ENCODE measurements at places on chromosomes 3 and 15.

- no peak for DNase-seq
Observed at GRCh38 chr3:45962033-45962432, 18.8 kb downstream of the CXCR6 start.

GRCh38 chr15:25684521-25685431, 178.4 kb downstream of the ATP10A start:
- DNase-seq: no peak

DNA sequence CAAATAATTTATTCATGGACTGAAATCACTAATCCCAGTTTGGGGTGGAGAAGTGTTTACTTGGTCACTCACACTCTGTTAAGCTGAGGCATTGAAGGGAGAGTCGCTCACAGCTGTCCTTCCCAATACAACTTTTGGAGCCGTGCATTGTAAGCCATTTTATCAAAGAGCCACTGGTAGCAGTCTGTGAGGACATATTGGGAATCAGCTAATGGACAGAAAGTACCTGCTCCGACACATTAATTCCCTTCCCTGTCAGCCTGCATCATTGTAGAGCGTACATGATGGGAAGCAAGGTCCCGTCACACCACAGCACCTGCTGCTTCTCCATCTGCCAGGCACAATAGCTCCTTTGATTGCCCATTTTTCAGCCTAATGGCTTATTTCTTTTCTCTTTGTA, 643.2 kb downstream of the SQOR start:
- no peak for DNase-seq

DNA sequence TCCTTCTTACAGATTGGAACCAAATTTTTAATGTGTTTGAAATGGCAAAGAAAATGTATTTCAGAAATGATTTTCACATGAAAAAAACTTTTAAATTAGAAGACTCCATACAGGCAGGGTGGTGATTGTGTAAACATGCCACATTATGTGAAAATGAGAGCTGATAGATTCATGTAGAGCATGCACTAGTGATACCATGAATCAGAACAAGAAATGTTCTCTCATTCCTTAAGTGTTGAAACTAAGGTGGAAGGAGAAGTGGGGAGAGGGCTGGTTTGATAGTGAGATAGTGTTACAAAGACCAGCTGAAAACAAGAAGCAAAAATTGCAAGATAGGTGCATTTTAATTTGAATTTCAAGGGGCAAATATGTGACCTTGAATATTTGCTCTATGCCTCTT, 100.3 kb downstream of the CCNL1 start:
- DNase-seq: no peak

DNA sequence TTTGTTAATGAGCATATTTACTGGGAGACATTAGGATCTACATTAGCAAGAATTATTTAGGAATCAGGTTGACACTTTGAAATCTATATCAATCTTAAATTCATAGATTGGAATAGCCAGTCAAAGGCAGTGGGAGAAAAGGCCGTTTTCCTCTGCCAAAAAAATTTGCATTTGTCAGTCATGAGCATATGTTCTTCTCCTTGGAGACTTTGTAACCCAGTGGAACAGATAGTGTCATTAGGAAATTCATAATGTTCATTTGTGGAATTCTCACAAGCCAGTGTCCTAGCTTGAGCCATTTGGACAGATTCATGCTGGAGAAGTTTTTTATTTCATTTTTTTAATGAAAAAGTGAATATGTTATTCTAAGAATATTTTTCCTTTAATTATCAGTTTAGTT, 260.1 kb downstream of the OXSM start:
- DNase-seq: no peak

DNA sequence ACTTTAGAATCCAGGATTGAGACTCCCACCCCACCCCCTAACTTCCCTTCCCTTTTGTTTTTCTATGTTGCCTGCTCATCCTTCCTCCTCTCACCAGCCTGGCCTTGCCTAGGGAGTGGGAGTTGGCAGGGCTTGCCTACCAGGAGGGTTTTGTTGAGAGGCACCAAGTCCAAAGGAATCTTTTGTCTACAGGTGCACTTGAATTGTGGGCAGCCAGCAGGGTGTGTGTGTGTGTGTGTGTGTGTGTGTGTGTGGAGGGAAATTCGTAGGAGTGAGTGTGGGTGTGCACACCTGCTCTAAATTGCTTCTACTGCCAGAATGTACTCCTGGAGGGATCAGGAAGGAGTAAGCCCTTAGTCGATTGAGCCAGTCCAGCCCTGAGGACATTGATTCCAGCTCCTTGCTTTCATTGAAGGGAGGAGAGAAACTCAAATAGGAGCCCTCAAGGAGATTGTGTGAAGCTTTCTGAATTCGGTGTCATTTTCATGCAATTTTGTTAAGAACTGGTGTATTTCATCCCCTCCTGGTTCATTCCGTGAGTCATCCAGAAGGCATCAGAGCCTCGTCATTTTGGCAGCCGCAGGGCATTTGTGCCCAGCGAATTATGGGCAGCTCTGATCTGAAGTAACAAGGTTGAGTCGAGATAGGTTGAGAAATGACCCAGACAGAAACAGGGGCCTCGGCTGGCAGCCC, 112.1 kb downstream of the SLCO3A1 start:
- no peak for DNase-seq

DNA sequence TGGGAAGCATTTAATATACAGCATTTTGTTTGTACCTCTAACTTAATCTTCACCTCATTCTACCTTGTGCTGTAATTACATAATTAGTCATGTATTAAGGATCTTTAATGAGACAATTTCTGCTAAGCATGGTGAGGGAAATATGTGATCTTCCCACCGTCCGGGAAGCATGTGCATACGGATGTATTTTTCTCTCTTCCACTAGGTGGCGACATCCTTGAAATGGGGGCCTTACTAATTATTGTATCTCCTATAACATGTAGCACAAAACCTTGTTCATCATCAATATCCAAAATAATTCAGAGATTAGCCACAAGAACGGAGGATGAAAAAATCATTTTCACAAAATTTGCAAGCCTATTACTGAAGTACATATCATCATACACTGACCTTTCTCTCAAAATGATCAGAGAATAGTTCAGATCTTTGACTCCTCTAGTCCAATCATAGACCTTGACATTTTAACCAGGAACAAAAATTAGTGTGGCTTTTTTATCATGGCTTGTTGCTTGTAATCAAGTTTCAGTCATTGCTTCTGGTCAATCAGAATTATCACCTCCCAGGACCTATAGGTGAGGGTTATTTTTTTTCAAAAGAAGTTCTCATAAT, 148.9 kb upstream of the GBE1 start:
- peak; percentile 55 for DNase-seq

DNA sequence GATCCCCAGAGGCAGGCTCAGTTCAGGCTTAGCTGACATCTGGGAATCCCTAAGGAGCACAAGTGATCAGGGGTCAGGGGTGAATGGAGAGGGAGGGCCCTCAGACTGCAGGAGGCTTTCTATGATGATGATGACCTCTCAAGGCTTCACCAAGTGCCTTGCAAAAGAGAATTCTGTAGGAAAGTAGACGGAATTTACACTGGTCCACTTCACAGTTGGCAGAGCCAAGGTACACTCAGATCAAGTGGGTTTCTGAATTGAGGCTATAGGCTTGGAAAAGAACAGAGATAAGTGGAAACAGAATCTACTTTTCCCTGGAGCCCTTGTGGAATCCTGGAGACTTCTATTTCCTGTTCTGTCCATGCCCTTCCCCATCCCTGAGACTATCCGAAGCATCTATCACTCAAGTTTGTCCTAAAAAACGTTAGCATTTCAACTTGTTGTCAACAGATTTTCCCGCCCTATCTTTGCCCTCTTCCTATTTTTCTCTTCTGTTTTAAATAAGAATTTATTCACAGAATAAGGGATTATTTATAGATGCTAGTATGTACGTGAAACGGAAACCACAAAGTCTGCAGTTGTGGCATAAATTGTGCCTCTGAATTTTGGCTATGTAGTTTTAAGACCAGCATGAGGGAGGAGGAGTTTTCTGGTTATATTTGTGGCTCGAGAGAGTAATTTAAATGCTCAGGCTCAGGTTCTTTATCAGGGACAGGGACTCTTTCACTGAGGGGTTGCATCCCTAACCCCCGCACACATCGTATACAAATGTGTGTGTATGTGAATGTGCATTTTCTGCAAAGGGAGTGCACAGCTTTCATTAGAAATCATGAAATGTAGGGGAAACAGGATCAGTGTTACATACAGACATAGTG, 12.8 kb downstream of the GCSAM start:
- DNase-seq: no peak

DNA sequence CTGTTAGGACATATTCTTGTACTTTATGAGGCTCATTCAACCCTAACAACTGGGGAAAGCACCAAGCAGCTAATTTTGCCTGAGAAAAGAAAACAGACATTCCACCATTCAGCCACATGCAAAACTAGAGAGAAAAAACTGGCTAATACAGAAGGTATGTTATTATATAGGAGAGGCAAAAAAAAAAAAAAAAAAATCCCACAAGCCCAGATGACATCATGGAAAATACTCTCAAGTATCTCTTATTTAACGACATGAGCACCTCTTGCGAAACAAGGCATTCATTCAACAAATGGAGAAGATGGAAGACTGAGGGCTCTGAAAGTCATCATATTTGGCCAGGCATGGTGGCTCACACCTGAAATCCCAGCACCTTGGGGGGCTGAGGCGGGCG, 61.5 kb downstream of the PRICKLE2 start:
- DNase-seq: peak; percentile 17

DNA sequence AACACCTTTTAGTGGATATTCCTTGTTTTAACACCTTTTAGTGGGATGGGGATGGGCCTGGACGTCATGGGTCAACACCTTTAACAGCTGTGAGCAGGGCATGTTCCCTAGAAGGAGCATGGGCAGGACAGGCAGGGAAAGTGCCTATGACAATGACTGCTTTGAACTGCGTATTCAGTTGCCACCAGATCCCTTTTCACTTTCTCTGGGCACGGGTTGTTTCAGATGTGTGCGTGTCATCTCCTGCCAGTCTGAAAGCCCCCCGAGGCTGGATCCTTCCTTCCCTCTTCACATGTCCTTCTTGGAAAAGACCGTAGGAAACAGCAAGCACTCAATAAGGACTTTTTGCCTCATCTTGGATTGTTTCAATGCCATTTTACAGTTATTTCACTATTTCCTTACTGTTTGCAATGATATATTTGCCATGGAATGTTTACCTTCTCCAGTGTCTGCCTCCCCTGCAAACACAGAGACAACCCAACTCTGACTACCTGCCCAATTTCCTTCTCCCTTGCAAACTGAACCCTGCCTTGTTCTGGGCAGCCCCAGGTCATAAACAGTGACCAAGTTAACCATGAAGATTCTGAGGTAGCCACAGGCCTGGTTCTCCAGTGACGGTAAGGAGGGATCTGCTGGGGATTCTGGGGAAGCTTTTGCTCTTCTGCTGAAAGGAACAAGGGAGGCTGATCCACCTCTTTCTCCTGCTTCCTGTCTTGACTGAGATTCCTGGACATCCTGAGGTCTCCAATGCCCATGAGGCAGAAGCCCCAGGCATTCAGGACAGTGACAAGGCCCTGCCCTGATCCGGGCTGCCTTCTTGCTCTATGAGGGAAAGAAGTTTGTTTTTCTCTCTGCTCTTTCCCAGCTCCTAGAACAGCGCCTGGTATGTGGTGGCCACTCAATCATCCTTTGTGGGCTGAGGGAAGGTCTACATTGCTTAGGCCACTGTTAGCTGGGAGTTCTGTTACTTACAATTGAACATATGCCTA, 51.8 kb downstream of the NOX5 start:
- DNase-seq: no peak

GRCh38 chr3:147618691-147619090, 209.5 kb downstream of the ZIC1 start:
- DNase-seq: no peak

GRCh38 chr3:10437995-10438901, 67.1 kb downstream of the ATP2B2 start:
- DNase-seq: peak; percentile 49

GRCh38 chr3:194548346-194549321, 61.8 kb upstream of the ATP13A3 start:
- DNase-seq: no peak

DNA sequence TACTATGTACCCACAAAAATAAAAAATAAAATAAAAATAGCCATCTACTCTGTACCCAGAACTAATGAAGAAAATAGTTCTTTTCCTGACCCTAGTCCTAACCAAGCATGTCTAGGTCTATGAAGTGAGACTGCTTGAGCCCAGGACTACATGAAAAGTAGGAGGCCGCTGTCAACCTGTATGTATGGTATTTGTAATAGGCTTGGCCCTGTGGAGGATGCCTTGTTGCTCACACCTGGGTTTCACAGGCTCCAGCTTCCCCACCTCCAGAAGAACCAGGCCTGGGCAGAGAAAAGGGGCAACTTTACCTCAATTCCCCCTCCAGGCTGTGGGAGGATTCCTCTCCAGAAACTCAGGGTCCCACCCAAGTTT, 6.8 kb upstream of the PKM start:
- peak; percentile 20 for DNase-seq

- DNase-seq: no peak
Observed at GRCh38 chr15:28103831-28104230, 4.7 kb upstream of the OCA2 start.

DNA sequence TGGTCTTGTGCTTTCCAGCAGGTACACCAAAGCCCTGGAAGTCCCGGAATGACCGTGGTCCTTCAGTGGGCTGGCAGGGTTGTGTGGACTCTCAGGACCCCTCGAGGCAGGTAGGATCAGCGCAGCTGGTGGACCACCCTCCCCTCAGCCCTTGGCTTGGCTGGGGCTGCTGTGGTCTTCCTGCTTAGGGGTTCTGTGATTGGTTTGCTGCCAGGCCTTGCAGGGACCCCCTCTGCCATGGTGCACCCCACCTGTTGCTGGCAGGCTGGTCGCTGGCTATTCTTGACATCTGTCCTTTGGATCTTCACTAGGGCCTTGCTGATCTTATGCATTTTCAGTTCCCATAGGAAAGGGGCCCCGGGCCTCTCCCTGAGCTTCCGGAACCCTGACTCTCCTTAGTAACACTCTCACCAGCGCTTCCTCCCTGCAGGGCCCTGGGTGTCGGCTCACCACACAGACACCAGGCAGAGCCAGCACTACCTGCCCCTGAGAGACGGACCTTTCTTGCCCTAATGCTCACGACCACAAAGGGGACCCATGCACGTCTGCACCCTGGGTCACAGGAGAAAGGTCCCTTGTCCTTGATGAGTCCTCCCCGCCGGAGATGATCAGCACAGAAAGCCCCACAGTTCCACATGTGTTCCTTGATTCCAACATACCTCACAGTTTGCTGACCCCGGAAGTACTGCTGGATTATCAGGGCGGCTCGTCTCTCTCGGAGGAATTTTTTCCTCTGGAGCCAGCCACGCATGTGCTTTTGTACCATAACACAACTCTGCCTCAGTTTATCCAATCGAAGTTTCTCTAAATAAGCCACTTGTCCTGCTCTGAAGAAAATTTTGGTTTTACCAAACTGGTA, 51.7 kb downstream of the MYO5C start:
- DNase-seq: no peak

- DNase-seq: no peak
Observed at GRCh38 chr3:159455741-159456181, 532.9 kb upstream of the IL12A start.

GRCh38 chr15:70778258-70779076, 15.1 kb upstream of the UACA start:
- DNase-seq: no peak

DNA sequence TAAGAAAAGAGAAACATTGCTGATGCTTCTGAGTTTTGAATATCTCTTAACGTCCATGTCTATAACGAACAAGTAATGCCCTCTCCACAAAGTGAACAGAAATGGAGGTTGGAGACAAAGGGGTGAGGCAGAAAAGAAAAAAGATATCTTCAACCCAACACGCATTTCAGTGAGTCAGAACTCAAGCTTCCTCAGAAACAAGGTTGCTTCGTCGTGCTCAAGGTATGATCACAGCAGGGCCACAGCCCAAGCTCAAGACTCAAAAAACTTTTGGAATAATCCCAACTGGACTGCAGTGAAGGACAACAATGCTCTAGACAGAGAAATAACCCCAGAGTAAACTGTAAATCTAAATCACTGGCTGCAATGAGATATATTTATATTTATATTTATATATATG, 18.9 kb downstream of the WNT5A start:
- no peak for DNase-seq

Measured in NB4 (cell line).